ENCODE measurements at places on chromosomes 16 and 17.

- no peak for DNase-seq
Observed at GRCh38 chr16:64679976-64680690, 441.7 kb downstream of the CDH11 start.

- peak; percentile 61 for DNase-seq
Observed at GRCh38 chr17:27994586-27994985, 47.9 kb upstream of the NLK start.

DNA sequence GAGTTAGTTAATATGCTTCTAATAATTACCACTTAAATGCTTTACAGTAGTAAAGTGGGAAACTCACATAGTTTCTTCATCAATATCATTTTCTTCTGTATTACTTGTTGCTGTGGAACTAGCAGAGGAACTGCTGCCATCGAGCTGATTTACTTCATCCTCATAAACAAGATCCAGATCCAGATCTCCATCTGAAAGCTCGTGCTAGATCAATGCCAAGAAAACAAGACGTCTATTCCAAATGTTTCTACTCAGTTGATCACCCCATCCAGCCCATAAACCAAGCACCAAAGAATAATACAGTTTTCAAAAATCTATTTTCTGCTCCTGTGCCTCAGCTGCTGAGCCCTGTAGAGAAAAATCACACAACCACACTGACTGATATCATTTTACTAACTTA, 59.1 kb downstream of the TRIM37 start:
- no peak for DNase-seq

DNA sequence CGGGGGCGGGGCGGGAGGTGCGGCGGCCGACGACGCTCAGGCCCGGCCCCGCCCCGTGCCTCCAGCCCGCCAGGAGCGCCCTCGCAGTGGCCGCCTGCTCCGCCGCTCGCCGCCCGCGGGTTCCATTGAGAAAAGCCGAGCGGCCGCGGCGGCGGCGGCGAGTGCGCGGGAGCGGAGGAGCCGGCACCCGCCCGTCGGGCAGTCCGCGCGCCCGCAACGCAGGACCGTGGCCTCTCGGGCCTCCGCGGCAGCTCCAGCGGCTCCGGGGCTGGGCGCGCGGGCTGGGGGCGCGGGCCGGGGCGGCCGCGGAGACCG, at the start of gene ZFPM1:
Gene ZFPM1, plus strand, starts transcription at position 64 of the 315 bp plus-strand sequence. CDS start 359 bp downstream, outside the sequence.
- no peak for DNase-seq

DNA sequence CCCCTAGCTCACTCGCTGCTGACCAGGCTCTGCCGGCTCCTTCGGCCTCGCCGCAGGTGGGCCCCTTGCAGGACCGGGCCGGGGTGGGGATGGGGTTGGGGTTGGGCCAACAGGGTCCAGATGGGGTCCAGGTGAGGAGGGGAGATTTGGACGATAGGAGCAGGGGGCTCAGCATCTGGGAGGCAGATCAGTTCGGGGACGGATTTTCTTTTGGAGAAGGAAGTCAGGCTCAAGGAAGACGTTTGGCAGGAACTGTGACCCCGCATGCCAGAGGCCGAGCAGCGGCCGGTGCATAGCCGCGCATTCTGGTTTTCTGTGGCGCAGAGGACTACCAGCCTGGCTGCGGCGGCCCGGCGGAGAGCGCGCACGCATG, 845 bp upstream of the ALDOA start:
- DNase-seq = peak; percentile 82

GRCh38 chr17:47099451-47099986, 89.6 kb downstream of the CDC27 start:
- no peak for DNase-seq

GRCh38 chr17:57881143-57881542, 31.3 kb upstream of the MRPS23 start:
- DNase-seq = no peak

GRCh38 chr17:39966771-39967170, 4.0 kb downstream of the GSDMA start:
- DNase-seq = no peak

DNA sequence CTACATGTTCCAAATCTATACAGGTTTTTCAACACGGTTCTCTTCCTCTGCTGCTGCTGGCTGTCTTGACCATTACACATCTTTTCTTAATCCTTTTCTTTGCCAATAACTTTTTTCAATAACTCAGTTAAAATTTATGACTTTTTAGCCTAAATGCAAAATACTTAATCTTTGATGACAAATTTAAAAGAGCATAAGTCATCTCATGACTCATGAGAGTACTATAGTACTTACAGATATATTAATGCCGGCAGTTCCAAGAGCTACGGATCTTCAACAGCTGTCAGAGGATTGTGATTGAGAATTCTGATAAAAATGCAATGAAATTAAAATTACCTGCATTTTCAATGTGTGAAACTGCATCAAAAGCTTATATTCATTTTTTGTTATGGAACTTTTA, 105.5 kb downstream of the KPNA2 start:
- no peak for DNase-seq

- DNase-seq = peak; percentile 66
Observed at GRCh38 chr16:84672276-84673202, 24.2 kb downstream of the KLHL36 start.

GRCh38 chr17:33457477-33457876, 164.4 kb upstream of the ASIC2 start:
- no peak for DNase-seq

GRCh38 chr17:31570951-31571892, 179.7 kb downstream of the RAB11FIP4 start:
- DNase-seq = no peak

DNA sequence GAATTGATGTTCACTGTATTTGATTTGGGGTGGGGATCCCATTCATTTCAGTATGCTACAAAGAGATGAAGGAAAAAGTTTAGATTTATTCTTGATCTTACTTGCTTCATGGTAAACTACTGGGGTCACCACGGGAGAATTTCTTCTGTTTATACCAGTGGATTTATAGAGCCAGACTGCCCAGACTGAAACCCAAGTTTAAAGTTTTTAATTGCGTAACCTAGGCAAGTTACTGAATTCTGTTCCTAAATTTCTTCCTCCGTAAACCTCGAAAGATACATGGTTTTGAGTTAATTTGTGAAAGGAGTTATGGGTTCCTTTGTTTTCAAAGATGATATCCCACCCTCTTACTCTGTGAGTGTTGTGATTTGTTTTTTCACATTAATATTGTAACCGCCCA, 26.4 kb downstream of the PIGL start:
- no peak for DNase-seq

GRCh38 chr17:63634163-63634562, 11.9 kb downstream of the MAP3K3 start:
- DNase-seq = no peak

DNA sequence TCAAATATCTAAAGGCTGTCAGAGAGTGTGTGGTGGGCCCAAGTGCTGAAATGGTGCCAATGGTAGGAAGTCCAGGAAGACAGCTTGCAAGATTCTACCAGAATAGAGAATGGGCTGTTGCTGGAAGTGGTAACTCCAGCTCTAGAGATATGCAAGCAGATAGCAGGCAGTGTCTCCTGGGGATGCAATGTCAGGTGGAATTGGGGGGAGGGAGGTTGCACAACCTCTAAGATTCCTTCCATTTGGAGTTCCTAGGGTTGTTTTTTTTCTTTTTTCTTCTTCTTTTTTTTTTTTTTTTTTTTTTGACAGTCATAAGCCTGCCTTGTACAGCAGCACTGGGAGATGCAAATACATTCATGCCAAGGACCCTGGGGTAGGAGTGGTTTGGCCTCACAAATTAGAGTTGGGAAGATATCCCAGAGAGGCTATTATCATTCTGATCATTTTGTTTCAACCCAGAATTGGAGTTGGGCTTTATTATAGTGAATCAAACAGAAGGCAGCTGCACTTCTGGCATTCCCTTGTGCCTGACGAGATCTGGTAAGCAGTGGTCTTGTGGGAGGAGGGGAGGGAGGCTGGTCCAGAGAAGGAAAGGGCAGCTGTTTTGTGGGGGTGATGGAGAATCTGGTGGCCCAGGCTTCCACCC, 51.1 kb downstream of the SLC6A2 start:
- DNase-seq = no peak

- DNase-seq = no peak
Observed at GRCh38 chr17:42692489-42692888, 10.2 kb downstream of the CNTNAP1 start.

GRCh38 chr17:28615260-28615940, 1.4 kb upstream of the RSKR start:
- DNase-seq = no peak

DNA sequence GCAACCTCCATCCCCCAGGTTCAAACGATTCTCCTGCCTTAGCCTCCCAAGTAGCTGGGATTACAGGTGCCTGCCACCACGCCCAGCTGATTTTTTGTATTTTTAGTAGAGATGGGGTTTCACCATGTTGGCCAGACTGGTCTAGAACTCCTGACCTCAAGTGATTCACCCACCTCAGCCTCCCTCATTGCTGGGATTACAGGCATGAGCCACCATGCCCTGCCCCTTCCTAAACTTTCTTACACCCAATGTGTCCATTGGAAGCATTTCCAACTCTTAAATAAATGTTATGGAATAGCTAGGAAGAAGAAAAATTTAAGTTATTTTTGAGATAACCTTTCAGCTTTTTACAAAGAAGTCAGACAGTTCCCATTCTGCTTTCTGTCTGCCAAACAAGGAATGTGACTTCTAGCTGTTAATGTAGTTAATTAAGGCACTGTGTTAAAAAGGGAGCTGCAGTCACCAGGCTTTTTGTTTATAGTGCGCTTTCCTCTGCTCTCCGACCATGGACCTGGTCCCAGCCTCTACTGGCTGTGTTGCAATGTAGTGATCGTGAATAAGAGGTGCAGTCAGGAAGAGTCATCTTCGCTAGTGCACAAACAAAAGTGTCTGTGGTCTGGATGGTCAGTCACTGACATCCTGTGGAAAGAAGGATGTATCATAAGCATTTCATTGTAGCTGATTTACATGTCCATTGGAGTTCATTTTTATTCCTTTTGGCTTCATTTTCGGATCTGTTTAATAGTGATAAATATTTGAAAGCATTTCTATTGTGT, 39.7 kb downstream of the USP10 start:
- DNase-seq = no peak

GRCh38 chr17:6523330-6523729, 33.0 kb downstream of the PITPNM3 start:
- DNase-seq = no peak

- DNase-seq = no peak
Observed at GRCh38 chr16:67685388-67686112, 18.9 kb downstream of the C16orf86 start.

DNA sequence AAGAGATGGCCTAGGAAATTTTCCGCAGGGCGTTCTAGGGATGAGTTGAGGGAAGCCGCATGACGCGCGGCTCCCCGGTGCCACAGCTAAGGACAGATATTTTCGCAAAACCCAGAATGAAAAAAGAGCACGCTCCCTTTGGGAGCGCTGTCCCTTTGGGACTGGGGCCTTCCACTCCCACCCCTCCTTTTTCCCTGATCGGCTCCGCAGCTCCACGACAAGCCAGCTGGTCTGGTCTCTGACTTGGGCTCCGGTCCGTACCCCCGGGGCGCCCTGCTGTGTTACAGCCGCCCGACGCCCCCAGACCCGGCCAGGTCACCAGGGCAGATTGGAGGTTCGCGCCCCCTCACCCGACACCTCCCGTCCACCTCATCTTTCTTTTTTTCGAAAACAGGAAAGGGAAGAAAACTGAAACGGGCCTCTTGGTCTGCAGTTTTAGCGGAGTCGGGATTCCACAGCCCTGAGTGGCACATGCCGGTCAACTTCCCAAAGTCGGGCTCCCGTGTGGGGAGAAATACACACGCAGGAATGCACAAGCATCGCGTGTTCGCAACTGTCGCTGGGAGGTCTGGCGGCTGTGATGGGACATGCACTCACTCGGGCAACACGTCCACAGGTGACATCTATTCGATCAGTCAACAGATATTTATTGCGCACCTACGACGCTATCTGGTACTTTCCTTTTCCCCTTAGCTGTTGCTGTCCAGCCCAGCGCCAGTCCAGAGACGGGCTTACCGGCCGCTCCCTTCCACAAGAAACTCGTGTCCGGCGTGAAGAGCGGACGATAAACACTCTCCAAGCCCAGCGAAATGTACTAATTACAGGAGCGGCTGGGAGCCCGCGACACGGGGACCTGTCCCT, 3.9 kb upstream of the SOX9 start:
- DNase-seq = no peak

- no peak for DNase-seq
Observed at GRCh38 chr17:44008205-44008909, 3.9 kb downstream of the NAGS start.

DNA sequence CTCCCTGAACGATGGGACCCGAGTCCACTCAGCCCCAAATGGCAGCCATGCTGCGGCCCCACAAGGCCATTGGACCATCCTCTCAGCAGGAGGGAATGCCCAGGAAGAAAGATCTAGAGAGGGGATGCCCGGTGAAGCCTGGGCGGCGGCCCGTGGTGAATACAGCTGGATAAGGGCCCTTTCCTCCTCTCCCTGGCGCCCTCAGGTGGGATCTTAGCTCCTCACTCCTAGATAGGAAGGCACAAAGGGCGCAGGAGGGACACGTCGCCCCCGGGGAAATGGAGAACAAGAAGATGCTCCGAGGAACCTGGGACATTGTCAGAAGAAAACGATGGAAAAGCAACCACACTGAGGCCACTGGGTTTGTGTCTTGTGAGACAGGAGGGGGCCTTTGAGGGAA, 2.5 kb downstream of the CD300C start:
- DNase-seq = no peak

DNA sequence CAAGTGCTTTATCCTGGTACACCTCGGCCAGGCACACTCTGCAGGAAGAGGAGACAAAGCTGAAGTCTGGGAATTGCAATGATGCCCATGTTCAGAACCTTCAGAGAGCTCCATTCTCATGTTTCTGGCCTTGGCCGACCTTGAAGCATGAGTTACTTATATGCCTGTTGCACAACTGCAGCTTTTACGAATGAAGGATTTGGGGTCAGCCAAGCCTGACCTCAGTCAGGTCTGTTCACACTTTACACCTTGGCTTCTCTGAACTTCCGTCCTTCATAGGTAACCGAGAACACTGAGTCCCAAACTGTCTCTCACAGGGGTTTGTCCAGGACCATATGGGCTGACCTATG, 66.7 kb downstream of the GTF3C1 start:
- DNase-seq = no peak

DNA sequence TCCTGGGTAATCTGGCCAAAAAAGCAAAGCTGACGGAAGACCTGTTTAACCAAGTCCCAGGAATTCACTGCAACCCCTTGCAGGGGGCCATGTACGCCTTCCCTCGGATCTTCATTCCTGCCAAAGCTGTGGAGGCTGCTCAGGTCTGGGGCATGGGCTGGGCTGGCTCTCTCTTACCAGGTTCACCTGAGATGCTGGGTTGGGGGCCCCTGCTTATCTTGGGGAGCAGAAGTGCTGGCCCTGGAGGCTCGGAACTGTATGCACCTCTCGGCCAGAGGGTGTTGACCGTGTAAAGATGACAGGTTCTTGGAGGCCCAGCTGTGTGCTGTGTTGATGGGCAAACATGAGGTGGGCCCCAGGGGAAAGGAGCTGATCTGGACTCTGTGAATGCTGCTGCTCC, 40.2 kb downstream of the GPT2 start:
- no peak for DNase-seq

DNA sequence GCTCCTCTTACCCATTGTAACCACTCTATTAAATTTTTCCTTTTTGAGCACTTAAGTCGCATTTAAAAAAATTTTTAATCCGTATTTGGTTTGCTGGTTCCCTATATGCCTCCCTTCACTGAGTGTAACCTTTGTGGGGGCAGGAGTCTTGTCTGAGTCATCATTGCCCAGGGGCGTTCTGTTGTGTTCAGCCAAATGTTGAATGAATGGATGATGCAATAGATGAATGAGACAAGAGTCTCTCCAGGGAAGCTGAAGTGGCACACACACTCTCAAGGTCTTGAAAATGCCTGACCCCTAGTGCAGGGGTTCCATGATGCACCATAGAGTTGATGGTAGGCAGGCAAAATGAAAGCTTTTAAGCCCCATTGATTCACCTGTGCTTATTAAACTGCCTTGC, 123.0 kb upstream of the RBFOX1 start:
- no peak for DNase-seq
